ENCODE measurements at places on chromosomes 16 and 17.
A peak's percentile ranks its signal among the peaks of the same experiment; 100 is the strongest.

- no peak for DNase-seq
Observed at GRCh38 chr16:66754211-66754610, 2.8 kb upstream of the DYNC1LI2 start.

DNA sequence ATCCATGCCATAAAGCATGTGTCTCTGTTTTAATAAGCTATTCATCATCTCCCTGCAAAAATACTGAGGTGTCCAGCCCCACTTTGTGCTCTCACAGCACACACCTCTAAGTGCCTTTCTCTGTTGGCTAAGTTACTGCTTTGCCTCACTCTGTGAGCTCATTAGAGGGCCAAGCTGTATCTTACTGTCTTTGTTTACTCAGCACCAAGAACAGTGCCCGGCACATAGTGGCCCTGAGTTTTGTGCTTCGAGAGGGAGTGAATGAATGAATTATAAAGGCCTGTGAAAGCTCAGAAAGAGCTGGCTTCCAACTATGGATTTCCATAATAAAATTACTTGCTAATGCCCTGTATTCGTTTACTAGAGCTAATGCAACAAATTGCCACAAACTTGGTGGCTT is 50.2 kb upstream of the NOG start:
- no peak for DNase-seq

GRCh38 chr17:40953881-40954280 is 12.9 kb downstream of the KRT39 start:
- peak; percentile 18 for DNase-seq

DNA sequence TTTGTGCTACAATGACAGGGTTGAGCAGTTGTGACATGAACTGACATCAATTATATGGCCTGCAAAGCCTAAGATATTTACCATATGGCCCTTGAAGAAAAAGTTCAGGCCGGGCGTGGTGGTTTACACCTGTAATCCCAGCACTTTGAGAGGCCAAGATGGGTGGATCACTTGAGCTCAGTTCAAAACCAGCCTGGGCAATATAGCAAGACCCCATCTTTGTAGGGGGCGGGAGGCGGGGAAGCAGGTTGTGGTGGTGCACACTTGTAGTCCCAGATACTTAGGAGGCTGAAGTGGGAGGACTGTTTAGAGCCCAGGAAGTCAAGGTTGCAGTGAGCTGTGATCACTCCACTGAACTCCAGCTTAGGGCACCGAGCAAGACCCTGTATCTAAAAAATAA is 48.3 kb downstream of the STH start:
- no peak for DNase-seq

DNA sequence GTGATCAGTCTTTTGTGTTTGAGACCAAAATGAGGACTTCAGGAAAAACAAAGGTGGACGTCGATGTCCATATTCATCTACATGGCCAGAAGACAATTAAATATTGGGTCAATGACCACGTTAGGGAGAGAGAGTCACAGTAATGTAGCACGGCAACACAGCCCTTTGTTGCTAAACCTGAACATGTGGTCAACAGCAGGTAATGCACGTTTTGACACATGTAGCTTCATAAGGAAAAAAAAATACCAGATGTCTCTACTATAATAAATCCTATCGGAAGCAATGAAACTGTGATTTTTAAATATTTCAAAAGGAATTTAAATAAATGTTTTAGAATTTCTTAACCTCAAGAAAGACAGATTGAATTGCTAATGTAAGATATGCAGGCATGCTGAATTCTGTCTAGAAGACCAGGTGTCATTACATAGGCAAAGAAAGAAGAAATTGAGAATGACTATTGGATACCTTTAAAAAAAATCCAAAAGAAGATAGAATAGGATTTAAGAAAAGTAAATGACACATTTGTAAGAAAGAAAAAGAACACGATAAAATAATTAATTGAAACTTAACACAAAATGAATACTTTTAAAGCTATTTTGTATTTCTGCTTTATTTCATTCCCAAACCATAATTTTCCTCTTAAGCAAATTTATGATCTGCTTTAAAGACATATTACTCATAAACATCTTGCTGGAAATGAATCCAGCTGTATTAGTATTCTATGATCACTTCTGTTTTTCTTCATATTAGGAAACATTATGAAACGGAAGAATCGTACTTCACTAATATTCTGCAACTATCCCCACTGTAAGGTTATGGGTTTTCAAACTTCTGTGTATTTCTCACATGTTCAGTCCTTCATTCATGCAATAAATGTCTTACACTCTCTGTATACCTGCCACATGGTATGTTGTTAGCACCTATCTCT is 30.1 kb downstream of the ABCA8 start:
- DNase-seq: no peak

DNA sequence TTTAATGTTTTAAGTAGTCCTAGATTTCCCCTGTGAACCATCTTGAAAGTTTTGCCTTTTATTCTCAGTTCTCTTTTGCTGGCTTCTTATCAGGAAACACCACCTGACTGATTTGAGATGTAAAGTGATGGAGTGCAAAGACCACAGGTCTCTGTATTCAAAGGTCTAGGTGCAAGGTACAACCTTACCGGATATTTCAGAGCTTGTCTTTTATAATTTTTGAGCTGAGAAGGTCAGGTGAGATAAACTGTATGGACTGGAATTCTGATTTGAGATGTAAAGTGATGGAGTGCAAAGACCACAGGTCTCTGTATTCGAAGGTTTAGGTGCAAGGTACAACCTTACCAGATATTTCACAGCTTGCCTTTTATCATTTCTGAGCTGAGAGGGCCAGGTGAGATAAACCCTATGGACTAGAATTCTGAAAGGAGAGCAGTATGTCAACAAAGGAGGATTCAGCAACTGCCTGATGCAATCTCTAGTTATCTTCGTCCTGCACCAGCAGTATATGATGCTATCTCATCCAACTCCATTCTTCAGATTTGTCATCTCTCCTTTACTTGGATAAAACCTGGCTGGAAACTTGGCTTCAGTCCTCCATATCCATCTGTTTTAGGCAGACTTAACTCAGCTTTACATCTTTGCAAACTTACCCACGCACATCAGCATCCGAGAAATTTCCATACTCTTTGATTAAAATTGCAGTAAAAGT is 64.3 kb downstream of the CENPV start:
- DNase-seq: no peak

DNA sequence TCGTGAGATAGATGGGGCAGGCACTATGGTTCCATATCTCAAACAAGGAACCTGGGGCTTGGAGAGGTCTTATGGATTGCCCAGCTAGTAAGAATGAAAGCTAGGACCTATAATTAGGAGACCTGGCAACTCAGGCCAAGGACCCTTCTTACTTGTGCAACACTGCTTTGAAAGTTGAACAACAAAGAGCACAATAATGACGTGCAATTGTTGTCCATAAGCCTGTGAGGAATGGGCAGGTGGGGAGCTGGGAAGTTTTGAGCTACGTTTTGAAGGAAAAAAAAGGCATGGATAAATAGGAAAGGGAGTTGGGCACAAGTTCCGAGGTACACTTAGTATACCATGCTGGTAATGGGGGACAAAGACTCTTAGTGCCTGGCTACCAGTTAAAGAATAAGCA is 104.3 kb downstream of the HS3ST3B1 start:
- DNase-seq: no peak

GRCh38 chr16:8961811-8962390 is 1.8 kb downstream of the USP7 start:
- no peak for DNase-seq

DNA sequence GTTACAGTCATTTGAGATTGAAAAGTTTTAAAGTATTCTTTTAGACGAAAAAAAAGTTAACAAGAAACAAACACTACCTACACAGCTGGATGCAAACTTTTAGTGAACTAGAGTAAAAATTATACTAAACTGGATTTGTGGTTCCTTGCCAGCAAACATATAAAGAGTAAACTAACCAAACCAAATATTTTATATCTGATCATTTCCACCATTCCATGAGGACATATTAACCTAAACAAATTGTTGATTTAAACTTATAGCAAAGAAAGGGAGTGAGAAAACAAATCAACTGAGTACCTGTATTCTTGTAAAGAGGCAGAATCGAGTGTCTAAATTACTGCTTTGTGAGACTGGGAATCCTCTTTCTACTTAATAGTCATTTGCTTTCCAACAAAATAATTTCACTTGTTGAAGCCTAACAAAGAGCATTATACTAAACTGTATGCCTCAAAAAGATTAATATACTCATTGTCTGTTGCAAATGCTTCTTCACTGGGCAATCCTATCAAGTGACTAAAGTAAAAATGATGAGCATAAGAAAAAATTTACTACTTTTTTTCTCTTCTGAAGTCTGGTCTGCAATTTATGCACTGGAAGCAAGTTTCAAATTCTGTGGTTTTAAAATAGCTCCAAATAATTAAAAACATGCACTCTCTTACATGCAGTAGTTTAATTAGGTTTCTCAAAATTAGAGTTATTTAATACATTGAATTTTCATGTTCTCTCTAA is 37.5 kb downstream of the AKAP10 start:
- DNase-seq: no peak

DNA sequence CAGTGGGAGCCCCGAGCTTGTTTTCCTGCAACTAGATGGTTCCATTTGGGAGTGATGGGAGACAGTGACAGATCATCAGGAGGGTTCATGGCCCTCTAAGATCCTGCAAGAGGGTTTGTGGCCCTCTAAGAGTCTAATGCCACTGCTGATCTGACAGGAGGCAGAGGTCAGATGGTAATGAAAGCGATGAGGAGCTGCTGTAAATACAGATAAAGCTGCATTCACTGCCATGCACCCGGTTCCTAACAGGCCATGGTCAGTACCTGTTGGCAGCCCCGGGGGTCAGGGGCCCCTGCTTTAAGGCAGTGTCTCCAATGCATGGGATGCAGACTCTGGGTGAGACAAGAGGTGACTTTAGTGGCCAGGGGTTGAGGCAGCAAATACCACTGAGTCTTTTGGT is 30.8 kb downstream of the SLC12A3 start:
- no peak for DNase-seq

DNA sequence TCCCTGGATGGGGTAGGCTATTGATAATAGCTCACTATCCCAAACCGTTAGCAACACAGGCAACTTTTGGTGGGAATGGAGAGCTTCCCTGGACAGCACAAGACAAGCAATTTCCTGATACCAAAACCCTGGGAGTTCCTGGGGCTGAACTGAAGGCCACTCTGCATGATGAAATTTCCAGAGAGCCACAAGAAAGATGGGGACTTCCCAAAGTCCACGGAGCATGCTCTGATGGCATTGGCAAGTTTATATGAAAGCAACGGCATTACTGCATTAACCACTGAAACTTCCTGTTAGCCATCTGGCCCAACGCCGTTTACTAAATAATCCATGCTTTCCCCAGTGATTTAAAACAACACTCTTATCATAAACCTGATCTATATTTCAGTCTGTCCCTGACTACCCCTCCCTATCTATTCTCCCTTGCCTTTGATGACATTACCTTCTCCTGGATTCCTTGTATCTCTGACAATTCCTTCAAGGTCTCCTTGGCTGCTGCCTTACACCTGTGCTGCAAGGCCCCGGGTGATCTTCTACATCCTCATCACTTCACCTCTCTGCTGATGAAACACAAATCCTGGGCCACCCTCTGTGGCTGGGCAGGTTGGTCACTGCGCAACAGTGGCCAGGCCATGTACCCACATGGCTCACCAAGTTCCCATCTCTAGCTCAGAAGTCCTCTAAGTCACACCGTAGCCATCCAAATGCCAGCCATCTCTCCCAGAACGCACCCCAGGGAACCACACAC is 108.5 kb upstream of the RCVRN start:
- DNase-seq: no peak

DNA sequence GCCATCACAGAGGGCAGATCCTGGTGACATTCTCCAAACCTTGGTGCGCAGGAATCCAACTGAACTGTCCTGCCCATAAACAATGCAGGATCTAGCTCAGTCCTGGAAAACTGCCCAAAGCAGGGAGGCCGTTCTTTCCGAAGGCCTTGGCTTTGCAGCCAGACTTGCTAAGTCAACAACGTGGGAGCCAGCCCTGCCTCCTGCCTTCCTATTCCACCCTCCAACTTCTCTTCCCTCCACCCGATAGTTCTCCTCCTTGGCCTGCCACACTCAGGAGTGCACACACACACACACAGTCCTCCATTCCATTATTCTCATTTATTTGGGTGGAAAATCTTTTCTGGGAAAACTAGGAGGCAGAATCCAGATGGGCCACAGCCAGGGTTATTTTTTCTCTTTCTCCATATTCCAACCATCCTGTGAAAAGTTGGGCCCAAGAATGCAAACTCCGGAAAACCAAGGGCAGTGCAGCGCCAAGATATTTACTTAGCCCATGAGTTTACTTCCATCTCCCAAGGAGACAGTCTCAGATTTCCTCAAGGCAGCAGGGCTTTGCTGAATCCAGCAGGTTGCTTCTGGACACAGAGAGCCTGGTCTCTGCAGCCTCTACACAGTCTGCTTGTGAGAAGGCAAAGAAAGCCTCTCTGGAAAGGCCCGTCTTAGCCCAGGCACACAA is 15.8 kb downstream of the COPRS start:
- no peak for DNase-seq

DNA sequence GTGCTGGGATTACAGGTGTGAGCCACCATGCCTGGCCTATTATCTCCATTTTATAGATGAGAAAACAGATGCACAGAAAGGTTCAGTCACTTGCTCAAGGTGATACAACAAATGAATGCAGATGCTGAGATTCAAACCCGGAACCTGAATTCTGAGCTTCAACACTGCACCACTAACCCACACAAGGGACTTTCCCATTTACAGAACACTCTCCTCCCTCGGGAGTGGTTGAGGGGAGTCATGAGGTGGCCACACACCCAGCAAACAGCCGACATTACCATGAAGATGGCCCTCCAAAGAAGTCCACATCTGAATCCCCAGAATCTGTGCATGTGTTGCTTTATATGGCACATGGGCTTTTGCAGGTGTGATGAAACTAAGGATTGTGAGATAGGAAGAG is 9.1 kb downstream of the BCL7C start:
- no peak for DNase-seq

GRCh38 chr16:60271025-60271771 is 1537.1 kb upstream of the GOT2 start:
- no peak for DNase-seq

GRCh38 chr16:78206623-78207223 is 107.3 kb downstream of the WWOX start:
- DNase-seq: no peak

Data from stimulated activated CD4-positive, alpha-beta T cell treated with anti-CD3 and anti-CD28 coated beads, TNF-alpha, amount 100 ng/mL, for 24 hours (primary cell).